ENCODE measurements at places on chromosomes 13 and 19. TPM values are rescaled to one million over a fixed set of nuclear protein-coding genes. Genes with fewer than 3 reads are reported as not detected.

The PSG11 gene
- not detected for total RNA-seq

The SULT2B1 gene
- total RNA-seq: 15.6 TPM

The LRG1 gene
- total RNA-seq: 0.15 TPM

The NOTCH3 gene
- 13.6 TPM for total RNA-seq

The FOSB gene
- 9.6 TPM for total RNA-seq

The KLK2 gene
- 0.13 TPM for total RNA-seq

The RPL28 gene
- 2,614 TPM for total RNA-seq

The SLC6A16 gene
- total RNA-seq: 1.3 TPM

The OSCAR gene
- total RNA-seq: 0.32 TPM

The KIR3DL1 gene
- total RNA-seq: not detected

The IL27RA gene
- total RNA-seq: 10.7 TPM

The C19orf18 gene
- total RNA-seq: not detected

The THSD8 gene
- 10.7 TPM for total RNA-seq

The ZNF439 gene
- total RNA-seq: not detected

The ZNF415 gene
- not detected for total RNA-seq

The ZNF606 gene
- 2.3 TPM for total RNA-seq

The CDC42EP5 gene
- total RNA-seq: not detected

The C1QTNF9B gene
- not detected for total RNA-seq

The AMER2 gene
- not detected for total RNA-seq

The PRSS57 gene
- total RNA-seq: 0.17 TPM
